ENCODE measurements at places on chromosomes 2 and 18.
A peak's percentile ranks its signal among the peaks of the same experiment; 100 is the strongest.

- peak; percentile 31 for DNase-seq
Measured at GRCh38 chr2:85707304-85707703, 13.1 kb downstream of the GNLY start.

DNA sequence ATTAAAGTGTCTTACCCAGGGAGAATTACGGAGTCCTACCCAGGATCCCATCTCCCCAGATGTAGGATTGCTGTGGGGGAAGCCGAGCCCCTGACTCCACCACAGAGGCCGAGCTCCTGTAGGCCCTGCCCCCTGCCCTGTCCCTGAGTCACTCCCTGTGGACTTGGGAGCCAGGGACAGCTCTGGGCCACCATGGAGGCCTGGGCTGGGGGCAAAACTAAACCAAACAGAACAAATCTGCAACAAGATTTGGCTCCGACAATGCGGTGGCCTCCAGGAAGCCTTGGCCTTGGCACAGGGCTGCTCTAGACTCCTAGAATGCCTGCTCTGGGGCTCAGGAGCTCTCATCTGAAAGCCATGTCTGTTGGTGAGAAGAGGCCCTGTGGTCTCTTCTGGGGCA is 99.3 kb upstream of the PXDN start:
- no peak for DNase-seq

DNA sequence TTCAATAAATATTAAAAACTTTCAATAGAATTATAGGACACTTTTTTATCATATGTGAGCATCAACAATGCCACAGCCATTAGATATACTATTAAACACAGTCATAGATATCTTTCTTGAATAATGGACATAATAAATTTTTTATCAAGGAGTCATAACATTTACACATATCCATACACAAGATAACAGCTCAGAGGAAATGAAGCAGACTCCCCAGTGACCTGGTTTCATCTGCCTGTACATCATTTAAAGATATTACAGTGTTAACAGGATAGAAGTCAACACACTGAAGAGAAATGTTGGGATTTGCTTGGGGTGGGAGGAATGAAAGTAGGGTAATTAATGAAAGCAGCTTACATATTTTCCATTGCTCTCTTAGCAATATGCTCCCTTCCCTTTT is 5.1 kb downstream of the SCG2 start:
- no peak for DNase-seq

GRCh38 chr2:103159018-103159417 is 397.2 kb downstream of the TMEM182 start:
- DNase-seq, result no peak

DNA sequence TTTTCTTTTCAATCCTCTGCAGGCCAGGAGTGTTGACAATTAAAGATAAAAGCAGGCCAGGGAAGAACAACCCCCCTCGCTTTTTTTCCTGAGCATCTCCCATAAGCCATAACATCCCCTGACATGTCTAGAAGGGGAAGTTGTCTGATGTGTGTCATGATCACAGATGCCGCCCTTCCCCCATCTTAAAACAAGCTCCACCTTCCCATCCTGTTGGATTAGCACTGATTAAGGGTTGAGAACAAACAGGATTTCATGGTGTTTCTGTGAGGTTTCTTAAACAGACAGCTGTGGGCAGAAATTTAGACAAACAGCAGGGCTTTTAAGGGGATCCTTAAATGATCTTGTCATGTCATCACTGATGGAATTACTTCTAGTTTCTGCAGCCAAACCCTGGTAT is 59.4 kb upstream of the UPP2 start:
- no peak for DNase-seq

GRCh38 chr2:200373973-200374416 is 67.5 kb downstream of the SPATS2L start:
- no peak for DNase-seq

DNA sequence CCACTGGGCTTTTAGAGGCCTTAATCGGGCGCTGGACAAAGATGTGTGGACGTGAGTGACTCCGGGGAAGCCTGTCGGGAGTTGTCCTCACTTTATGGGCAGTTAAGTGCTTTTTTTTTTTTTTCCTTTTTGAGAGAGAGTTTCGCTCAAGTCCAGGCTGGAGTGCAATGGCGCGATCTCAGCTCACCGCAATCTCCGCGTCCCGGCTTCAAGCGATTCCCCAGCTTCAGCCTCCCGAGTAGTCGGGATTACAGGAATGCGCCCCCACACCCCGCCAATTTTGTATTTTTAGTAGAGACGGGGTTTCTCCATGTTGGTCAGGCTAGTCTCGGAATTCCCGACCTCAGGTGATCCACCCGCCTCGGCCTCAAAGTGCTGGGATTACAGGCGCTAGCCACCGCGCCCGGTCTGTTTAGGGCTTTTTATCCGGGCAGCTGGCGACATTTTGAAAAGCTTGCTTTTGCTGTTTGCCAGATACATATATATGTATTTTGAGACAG is 1.5 kb downstream of the MSH6 start:
- DNase-seq, result no peak

Data from stimulated activated CD8-positive, alpha-beta memory T cell treated with anti-CD3 and anti-CD28 coated beads, Interleukin-2, amount 100 ng/mL, for 1 hour (primary cell).